ENCODE measurements at places on chromosomes 13 and 19.
A peak's percentile ranks its signal among the peaks of the same experiment; 100 is the strongest.

GRCh38 chr13:39970177-39970846 lies 314.9 kb downstream of the COG6 start:
- no peaks in the 10 kb centered on the region for H3K4me1 ChIP-seq
- no peak overlapping the region for H3K27ac ChIP-seq

- no peaks in the 10 kb centered on the region for H3K27me3 ChIP-seq
- H3K36me3 ChIP-seq = peaks cover 24% of the 10 kb centered on the region
- H3K4me1 ChIP-seq = peaks cover 49% of the 10 kb centered on the region
- H3K4me3 ChIP-seq = peak overlapping the region; percentile 96
- peak overlapping the region; percentile 99 for H3K27ac ChIP-seq
These were observed 63.1 kb downstream of the SERP2 start for GRCh38 chr13:44436589-44437337.

GRCh38 chr13:33745370-33746324 lies 72.3 kb upstream of the RFC3 start:
- no peaks in the 10 kb centered on the region for H3K36me3 ChIP-seq
- H3K27me3 ChIP-seq = no peaks in the 10 kb centered on the region
- H3K27ac ChIP-seq = no peak overlapping the region
- no peak overlapping the region for H3K4me3 ChIP-seq
- no peaks in the 10 kb centered on the region for H3K4me1 ChIP-seq
- DNase-seq = no peak

DNA sequence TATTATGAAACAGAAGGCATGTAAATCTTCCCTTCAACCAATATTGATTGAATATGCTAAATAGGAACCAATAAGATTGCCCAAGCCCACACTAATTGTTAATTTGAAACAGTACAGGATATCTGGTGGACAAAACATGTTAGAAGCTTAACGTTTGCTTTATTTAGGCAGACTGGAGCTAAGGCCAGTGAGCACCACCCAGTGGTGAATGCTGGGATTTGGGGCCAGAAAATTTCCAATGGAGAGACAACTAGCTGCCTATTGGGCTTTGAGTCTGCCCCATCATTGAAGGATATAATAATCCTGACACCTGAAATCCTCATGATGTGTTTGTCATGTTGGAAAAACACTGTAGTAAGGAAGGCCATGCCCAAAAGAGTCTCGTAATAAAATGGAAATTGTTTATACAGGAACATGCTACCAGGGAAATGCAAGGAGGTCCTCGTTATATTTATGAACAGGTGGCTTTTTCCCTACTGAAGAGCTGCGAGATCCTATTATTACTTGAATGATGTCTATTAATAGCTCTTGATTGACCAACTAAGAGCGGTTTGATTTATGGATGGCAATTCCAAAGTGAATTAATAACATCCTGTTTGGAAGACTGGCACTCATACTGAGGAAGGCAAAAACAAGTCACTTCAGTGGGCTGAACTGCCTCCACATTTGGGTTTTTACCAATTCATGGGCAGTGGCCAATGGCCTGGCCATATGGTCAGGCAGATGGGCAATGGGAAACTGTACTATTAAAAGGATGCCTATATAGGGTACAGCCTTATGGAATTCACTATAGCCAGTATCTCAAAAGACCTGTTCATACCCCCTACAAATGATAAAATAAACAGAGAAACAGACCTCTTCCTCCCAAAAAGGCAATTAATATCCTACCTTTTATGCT lies 8.7 kb downstream of the SIGLECL1 start:
- no peak for DNase-seq
- H3K4me1 ChIP-seq = no peaks in the 10 kb centered on the region
- no peak overlapping the region for H3K27ac ChIP-seq
